RPMI8226 (cell line): ENCODE measurements at places on chromosomes 7 and 10.

DNA sequence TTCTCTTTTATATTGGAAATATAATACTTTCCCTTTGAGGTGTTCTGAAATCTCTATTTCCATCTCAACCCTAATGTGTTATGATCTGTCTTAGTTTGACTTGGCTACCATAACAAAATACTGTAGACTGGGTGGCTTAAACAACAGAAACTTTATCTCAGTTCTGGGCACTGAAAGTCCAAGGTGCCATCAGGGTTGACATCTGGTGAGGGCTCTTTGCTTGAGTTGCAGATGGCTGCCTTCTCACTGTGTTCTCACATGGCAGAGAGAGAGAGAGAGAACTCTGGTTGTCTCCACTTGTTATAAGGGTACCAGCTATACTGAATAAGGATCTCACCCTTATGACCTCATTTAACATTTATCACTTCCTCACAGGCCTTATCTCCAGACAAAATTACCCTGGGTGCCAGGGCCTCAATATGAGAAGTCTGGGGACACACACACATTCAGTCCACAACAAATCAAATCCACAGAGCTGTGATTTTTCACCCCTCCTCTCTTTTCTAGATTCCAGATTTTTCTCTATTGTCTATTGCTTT lies 104.5 kb downstream of the SRI start:
- no peak for DNase-seq

DNA sequence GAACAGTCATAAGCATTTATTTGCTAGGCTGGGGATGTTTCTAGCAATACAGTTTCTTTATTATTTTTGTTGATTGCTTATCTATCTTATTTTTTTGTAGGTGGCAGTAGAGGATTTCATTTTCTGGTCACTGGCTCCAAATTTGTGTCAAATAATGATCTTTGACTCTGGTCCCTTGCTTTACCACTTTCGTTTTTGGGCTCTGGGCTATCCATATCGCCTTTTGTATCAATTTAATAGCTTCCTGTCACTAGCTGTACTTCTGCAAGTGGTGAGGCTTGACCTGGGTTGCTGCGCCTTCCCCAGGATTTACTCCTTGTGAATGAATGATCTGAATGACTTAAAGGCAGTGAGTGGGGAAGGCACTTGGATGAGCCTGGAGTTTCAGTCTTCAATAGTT lies 48.4 kb downstream of the MDFIC start:
- no peak for DNase-seq

DNA sequence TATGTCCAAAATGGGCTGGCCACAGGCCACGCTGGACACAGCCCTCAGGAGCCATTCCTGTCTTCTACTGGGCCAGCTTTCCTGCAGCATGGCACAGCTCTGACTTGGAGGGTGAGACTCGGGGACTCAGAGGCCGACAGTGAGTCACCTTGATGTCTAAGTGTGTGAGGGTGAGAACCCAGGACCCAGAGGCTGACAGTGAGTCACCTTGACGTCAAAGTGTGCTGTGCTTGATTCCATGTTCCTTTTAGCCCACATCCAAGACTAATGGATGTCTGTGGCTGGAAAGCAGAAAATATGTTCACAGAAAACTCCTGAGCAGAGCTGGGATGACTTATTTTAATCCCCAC lies 6.0 kb upstream of the FAM170B start:
- no peak for DNase-seq

GRCh38 chr10:34791228-34791627 lies 23.9 kb downstream of the PARD3 start:
- no peak for DNase-seq

DNA sequence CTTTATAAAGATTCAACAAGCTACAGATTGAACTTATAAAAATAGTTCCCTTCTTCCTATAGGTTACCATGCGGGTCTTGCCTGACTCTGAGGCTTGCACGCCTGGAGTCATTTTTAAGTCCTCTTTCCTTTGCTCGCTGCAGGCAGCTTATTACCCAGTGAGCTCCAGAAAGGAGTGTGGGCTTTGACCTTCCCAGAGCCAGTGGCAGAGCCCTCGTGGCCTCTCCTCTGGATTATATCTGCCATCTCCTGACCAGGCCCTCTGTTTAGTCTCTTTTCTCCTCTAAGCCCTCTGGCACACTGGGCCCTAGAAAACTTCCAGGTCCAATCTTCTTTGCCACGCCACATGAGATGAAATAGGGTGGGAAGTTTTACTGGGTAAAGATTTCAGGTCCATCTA lies 39.9 kb upstream of the EZH2 start:
- no peak for DNase-seq

DNA sequence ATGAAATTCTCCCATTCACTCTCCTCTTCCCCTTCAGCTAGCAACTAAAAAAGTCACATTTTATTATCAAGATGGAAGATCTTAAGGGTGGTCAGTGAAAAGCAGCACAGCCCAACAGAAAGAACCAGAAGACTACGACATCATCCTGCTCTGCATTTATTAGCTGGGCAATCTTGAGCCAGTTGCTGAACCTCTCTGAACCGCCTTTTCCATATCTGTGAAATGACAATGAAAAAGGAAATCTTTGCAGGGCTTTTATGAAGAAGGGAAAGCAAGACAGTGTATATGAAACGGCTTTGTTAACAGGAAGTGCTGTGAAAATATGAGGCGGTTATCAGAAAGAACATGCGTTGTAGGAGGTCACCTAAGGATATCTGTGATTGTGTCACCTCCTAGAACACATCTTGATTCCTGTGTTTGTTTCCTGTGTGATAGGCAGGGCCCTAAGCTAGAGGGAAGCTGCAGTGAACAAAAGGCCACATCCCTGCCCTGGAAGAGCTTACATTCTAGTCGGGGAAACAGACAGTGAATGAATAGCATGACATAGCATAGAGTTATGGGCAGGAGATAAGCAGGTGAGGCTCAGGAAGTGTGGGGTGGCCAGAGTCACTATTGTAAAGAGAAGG lies 36.0 kb upstream of the KCNMA1 start:
- no peak for DNase-seq
